ENCODE measurements at places on chromosomes 1 and 21.
A peak's percentile ranks its signal among the peaks of the same experiment; 100 is the strongest.

DNA sequence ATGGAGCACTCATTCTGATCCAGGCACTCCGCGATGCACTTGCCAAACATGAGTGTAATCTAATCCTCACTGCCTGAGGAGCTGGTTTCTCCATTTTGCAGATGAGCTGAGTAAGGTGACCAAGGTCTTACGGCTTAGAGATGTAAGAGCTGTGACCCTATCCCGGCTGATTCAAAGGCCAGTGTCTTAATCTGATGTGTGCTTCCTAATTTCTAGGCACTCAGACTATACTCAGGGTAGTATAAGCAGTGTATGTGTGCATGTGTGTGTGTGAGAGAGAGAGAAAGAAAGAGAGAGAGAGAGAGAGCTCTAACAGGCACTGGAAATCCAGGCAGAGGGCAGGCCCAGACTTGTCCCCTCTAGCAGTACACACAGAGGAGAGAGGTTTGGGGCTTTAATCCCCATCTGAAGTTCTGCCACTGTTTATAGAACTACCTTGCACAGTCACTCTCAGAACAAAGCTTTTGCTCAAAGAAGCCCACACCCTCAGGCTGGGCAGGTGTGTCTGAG is 188.2 kb downstream of the ZBTB18 start:
- no peak for DNase-seq

- DNase-seq = no peak
These were observed 79.8 kb upstream of the PLXNA2 start for GRCh38 chr1:208324005-208324404.

GRCh38 chr1:26797627-26798026 is 9.9 kb downstream of the PIGV start:
- no peak for DNase-seq

- DNase-seq = no peak
These were observed 211.9 kb downstream of the AKT3 start for GRCh38 chr1:243638186-243638585.

DNA sequence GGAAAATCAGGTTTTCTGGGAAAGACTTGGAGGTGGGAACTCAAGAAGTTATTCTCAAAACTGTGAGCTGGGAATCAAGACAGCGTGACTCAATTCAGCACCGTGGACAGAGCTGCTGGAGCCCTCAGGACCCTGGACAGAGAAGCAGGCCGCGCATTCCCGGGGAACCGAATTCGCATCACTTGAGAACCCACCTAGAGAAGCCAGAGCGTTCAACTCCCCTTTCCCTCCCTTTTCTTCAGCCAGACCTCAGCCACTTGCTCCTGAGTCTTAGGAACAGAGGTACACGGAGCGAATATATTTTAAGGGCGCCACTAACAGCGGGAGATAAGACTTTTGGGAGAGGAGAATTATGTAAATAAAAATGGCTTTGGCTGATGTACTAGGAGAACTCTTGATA is 2.0 kb upstream of the LIN28A start:
- DNase-seq = peak; percentile 91

- DNase-seq = no peak
These were observed 44.9 kb downstream of the PCSK9 start for GRCh38 chr1:55084257-55084656.

- no peak for DNase-seq
These were observed 27.5 kb downstream of the EPHA2 start for GRCh38 chr1:16128338-16128741.

- no peak for DNase-seq
These were observed 23.8 kb downstream of the PIP5K1A start for GRCh38 chr1:151222130-151222529.

GRCh38 chr1:26469558-26469957 is 2.7 kb upstream of the HMGN2 start:
- no peak for DNase-seq

- no peak for DNase-seq
These were observed 9.2 kb upstream of the CDC42 start for GRCh38 chr1:22043198-22043769.

- DNase-seq = no peak
These were observed 97.4 kb upstream of the DUSP10 start for GRCh38 chr1:221839321-221839720.

GRCh38 chr1:223720971-223721591 is 8.7 kb downstream of the CAPN2 start:
- DNase-seq = no peak

DNA sequence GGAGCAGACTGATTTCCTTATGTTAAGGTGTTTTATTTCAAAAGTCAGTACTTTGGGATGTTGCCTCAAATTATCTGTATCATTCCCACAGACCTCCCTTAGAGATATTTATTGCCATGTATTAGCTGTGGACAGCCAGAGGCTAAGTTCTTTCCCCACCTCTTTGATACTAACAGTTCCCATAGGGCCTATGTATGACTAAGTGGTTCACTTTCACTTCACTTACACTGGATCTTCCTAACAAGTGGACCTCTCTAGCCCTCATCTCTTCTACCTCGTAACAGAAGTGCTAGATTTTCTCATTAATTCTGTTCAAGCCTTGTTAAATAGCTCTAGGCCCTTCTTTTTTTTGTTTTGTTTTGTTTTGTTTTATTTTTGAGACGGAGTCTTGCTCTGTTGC is 6.2 kb downstream of the TRAF5 start:
- no peak for DNase-seq

DNA sequence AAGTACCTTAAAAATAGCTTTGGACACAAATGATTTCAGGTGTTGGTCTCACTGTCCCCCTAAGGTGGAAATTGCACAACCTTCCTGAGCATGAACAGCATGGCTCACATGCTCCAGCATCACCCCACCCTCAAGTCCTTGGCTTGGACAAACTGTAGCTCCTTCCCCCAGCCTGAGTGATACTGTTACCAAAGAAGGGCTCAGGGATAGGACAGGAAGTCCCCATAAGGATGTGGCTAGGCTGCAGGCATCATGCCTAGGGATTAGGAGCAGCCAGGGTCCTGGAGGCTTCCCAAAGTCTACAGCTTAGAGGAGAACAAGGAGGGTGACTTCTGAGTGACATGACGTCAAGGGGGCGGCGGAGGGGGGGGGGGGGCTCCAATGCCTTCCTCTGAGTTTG is 10.1 kb downstream of the FAM78B start:
- no peak for DNase-seq

DNA sequence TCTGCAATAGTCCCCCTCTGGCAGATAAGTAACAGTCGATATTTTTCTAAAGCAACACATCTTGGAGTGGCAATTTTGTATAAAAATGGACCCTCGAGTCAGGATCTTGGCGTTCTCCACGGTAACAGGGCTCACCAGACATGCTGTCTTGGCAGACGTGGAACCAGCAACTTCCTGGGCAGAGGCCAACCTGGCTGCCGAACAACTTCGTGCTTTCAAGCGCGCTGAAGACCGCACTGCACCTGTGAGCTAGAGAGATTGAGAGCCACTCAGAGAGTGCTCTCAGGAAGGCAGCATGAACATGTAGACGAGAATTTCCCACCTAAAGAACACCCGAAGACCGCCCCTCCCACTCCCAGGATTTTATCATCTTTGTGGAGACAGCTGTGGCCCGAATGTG is 7.3 kb downstream of the C1orf174 start:
- peak; percentile 42 for DNase-seq

GRCh38 chr21:44991538-44992483 is 52.0 kb downstream of the SLX9 start:
- peak; percentile 76 for DNase-seq

DNA sequence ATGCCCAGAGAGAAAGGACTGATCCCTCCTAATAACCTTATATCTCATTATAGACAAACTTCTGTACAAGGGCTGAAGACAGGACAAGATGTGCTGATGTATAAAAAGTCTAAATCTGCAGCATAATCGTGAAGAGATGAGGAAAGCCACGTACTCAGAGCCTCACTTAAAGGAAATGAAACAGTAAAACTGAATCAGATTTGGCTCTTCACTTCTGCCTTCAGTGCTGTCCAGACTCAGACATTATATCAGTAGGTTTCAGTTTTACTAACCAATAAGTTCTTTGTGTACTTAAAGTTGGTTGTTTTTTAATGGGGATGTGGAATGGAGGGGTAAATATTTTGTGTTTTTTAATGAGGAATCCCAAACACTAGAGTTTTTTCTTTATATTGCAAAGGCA is 45.3 kb upstream of the RGS1 start:
- no peak for DNase-seq

DNA sequence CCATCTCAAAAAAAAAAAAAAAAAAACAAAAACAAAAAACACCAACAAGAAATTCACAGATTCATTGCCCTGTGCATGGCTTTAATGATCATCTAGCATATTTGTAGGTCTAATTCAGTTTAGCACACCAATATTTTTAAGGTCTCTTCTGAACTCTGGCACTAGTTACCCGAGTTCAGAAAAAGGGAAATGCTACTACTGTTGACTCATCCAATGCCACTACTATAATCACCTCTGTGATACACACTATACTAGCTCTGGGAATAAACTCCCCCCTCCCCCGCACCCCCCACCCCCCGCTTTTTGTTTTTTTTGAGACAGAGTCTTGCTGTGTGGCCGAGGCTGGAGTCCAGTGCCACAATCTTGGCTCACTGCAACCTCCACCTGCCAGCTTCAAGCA is 55.6 kb downstream of the FBXO42 start:
- DNase-seq = no peak

DNA sequence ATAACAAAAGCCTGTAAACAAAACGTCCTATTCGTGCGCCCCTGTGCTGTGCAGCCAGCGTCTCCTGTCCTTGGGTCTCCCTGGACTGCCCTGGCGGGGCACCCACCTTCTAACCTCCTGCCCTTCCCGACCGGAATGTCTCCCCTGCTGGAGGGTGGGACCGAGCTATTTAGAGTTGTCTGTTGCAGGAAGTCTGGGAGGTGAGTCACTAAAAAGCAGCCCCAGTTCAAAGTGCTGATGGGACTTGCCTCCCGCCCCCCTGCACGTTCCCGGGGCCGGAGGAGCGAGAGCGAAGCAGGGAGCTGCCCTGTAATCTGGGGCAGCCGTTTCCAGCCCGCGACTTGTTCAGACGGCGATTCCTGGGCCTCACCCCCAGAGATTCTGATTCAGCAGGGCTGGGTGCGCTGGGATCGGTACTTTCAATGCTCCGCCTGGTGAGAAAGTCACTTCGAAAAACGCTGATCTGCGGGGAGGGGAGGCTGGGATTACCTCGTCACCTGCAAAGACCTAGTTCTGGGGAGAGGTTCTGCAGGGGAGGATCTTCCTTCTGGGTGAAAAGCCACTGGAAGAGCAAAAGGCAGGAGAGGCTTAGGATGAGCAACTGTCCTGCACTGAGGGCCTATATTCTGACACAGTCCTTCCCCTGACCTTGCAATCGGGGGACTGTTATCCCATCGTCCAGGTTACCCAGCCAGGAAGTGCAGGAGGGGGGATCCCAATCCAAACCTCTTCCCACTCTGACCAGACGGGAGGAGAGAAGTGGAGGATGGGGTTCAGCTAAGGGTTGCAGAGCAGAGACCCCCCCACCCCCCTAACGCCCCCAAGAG is 1.2 kb upstream of the DHRS3 start:
- DNase-seq = peak; percentile 89

DNA sequence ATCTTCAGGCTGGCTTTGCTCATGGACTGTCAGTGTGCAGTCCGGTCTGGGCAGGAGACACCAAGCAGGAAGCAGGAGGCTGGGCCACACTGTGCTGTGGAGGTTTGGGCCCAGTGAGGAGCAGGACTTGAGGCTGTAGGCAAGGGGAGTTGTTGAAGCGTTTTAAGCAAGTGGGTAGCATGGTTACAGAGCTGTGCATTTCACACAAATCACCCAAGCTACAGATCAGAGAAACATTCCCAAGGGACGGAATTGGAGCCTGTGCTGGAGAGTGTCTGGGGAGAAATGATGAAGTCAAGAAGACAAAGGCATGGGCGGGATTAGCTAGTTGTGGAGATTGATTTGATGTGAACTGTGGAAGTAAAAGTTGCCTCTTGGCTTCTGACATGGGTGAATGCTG is 60.9 kb downstream of the KIF21B start:
- DNase-seq = no peak

DNA sequence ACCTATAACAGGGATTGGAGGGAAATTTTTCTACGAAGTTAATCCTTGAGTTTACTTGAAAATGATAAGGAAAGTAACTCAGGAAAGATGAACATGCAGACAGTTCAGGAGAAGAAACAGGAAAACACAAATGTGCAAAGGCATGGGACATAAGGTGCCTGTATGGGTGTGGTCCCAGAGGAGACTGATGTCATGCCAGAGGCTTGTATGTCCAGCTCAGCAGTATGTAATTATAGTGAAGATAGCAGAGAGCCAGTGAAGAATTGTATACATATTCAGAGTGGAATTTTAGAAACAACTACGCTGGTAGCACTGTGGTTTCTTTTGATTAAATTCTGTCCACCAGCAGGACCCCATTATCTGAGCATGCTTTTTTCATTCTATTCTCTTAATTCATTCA is 179.5 kb downstream of the LRRC7 start:
- no peak for DNase-seq

All from aorta (tissue), 5 donors.